ENCODE measurements at places on chromosomes 7 and 10.

- no peak for DNase-seq
These were observed 51.0 kb downstream of the ZNF777 start for GRCh38 chr7:149409895-149410294.

GRCh38 chr7:17299483-17299991, 1.1 kb downstream of the AHR start:
- no peak for DNase-seq

DNA sequence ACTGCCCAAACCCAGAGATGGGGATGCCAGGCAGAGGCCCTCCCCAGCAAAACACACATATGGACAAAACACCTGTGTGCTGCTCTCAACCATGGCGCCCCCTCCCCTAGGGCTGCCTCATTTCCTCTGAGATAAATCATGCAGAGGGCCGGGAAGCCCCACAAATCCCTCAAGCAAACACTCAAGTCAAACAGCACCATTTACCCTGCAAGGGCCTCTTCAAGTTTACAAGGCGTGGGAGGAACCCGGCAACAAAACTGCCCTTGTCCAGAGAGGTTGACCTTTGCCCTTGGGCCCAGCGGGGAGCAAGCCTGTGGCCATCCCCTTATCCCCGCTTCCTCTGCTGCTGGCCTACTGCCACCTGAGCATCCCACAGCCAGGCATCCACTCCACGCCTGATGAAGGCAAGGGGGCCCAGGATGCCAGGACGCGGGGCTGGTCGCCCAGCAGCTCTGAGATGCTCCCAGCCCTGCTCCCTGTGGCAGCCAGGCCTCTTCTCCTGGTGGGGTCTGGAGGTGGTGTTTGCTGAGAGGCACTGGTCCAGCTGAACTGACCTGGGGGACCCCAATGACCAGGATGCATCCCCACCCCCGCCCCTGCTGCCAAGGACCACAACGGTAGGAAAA, 77.4 kb downstream of the DLG5 start:
- DNase-seq: no peak

DNA sequence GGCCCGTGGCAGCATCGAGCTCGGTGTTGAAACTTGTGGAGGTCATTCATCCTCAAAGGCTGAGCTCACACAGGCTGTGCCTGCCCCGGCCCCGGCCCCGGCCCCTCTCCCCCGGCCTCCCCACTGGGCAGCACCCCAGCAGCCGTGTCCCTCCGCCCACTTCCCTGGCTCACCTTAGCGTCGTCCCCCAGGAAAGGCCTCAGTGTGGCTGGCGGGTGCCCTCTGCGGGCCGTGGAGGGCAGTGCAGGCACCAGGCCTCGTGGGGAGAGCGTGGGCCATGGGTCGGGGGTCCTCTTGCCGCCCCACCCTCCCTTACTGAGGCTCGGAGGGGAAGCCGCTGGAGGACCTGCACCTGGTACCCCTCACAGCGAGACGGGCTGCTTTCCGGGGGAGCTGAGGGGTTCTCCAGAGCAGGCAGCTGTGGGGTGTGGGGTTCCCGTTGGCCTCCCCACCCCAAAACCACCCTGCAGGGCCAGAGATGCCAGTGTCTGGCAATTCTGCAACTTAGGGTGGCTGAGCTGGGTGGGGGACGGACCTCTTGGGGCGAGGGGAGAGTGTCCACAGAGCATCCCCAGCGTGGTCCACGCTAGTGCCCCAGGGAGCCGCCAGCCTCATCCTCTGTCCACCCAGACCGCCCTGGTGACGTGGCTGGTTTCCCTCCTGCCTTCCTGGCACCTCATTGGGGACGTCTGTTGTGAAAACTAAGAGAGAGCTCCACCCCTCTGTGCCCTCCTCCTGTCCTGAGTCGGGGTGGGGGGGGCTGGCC, 44.2 kb upstream of the DPYSL4 start:
- no peak for DNase-seq

- no peak for DNase-seq
These were observed 6.5 kb downstream of the DIP2C start for GRCh38 chr10:682931-683447.

DNA sequence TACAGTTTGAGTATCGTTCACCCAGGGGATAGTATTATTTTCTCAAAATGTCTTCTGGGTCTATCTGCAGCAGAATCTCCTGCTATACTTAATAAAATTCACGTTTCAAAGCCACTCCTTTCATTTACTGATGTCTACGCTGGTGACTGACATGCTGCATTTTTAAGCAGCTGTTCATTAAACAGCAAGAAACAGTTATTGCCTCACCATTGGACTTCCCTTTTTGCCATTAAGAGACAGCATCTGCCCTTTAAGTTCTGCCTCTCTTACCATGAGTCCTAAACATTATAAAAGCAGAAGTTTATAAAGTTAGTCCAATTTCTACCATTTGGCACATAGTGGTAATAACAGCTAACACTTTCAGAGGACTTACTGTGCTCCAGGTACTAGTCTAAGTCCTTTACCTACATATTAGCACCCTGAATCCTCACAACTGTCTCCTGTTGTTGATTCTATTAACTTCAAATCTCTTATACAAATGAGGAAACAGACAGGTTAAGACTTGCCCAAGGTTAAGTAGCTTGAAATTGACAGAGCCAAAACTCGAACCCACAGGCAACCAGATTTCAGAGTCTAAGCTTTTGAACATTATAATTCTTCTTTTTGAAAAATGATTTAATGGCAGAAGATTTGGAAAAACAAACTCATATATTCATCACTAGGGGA, 169.5 kb downstream of the SNX13 start:
- DNase-seq: no peak

DNA sequence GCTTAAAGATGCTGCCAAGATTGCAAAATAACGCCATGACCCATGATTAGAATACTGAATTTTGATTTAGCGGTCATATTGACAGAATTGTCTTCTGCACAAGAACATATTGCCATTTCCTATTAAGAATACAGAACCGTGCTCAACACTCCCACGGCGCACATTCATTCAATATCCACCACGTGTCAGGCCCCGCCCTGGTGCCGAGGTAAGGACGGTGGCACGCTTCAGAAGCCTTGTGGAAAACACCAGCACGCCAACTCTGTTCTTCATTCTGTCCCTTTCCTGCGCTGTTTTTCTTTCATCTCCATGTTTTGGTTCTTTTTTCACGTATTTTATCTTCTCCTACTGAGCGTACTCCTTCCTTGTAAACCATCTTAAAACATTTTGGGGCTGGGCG, 189.3 kb downstream of the ZMYND11 start:
- no peak for DNase-seq

GRCh38 chr7:120989257-120990220, 1.0 kb downstream of the CPED1 start:
- DNase-seq: no peak

GRCh38 chr10:52870562-52870961, 98.0 kb upstream of the MBL2 start:
- no peak for DNase-seq

DNA sequence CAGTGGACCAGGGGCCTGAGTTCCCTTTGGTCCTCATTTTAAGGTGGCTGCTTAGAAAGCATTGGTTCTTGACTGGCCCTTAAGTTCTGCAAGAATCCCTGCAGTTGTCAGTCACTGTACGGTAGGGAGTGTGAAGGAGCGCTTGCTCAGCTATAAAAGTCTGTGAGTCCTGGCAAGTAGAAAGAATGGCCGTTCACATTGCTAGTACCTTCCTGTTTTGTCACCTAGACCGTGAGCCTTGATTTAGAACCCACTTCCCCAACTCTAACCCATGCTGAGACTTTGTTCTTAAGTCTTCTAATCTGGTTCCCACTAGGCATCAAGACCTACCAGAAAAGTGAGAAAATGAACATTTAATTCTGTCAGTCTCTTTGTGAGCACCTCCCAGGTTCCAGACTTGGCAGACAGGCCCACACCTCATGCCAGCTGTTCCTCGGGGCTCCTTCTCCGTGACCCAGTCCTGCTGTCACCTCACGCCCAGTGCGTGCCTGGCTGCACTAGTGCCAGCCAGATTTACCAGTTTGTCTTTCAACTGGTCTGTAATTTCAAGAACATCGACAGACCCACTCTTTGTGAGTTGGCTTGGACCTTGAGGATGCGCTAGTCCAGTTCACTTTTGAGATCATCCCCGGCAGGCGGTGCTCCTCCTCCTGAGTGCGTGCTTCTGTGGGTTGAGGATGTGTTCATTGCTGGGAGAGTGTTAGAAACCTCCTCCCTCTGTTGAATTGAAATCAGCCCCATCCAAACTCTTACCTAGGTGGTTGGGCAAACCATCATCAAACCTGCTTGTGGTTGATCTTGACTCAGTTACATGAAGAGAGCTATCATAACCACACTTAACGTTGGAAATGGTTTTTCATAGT, 78.5 kb downstream of the SHH start:
- DNase-seq: no peak

DNA sequence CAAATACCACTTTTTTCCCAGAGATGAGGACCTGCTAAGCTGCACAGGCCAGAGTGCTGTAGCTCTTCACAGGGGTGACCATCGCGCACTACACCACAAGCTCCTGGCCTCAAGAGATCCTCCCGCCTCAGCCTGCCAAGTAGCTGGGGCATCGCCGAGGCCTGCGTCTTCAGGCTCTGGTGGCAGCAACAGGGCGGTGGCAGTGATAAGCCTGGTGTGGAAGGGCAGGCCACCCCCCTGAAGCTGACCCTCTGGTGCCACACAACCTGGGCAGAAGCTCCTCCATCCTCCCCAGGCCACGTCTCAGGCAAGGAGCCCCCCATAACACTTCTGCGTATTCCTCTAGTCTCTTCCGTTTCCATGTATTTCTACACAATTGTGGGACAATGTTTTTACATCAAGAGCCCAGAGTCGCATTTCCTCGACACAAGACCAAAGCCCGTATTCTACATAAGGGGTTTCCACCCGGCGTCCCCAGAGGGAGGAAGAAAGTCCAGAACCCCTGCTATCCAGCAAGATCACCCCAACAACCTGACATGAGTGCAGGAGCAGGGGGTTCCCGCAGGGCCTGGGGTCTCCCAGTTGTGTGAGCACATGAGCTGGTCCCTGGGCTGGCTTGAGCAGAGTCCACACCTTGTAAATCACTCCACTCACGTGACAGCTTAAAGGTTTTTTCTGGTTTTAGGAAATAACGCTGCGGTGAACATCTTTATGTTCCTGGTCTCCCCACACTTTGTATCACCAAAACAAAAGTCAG, 37.6 kb upstream of the NCAPG2 start:
- no peak for DNase-seq

DNA sequence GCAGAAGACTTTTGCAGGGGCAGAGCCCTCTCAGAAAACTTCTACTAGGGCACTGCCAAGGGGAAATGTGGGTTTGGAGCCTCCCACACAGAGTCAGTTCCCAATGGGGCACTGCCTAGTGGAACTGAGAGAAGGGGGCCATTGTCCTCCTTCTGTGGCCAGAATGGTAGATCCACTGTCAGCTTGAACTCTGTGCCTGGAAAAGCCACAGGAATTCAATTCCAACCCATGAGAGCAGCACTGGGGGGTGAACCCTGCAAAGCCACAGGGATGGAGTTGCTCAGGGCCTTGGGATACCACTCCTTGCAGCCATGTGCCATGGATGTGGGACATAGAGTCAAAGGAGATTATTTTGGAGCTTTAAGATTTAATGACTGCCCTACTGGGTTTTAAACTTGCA, 262.2 kb upstream of the SEMA3C start:
- no peak for DNase-seq

- DNase-seq: no peak
These were observed 147.2 kb upstream of the PFKP start for GRCh38 chr10:2920168-2920567.

- DNase-seq: no peak
These were observed 45.0 kb upstream of the FOXL3 start for GRCh38 chr7:244974-245373.

DNA sequence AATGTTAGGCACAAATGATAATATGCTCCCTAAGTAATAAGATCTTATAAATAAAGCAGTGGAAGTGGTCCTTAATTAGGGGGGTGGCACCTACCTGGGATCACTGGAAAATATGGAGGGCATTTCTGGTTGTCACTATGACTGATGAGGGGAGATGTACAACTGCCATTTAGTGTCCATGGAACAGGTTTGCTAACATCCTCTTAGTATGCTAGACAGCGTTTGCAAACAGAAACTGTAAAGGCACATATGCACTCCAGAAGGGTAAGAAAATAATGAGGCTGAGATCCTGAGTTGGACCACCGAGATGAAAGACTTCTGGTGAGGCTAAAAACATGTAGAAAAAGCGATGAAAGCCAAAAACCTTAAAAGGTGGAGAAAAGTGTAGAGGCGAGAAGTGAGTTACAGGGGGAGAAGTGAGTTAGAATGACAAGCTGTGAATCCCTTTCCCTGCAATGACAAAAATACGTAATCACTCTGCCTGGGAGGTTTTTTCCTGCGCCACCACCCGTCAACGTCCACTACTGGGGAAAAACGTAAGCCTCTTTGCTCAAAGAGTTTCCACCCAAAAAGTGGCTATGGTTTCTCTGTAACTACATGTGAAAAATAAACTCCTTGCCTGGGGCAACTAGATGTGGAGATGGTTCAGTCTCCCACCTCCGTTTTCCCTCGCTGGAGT, 767 bp downstream of the KRIT1 start:
- no peak for DNase-seq

- no peak for DNase-seq
These were observed 147.2 kb downstream of the SEM1 start for GRCh38 chr7:96562458-96562857.

- DNase-seq: no peak
These were observed 694 bp upstream of the WASL start for GRCh38 chr7:123749537-123749857.

GRCh38 chr10:43862756-43863155, 214.1 kb upstream of the ZNF32 start:
- DNase-seq: no peak

DNA sequence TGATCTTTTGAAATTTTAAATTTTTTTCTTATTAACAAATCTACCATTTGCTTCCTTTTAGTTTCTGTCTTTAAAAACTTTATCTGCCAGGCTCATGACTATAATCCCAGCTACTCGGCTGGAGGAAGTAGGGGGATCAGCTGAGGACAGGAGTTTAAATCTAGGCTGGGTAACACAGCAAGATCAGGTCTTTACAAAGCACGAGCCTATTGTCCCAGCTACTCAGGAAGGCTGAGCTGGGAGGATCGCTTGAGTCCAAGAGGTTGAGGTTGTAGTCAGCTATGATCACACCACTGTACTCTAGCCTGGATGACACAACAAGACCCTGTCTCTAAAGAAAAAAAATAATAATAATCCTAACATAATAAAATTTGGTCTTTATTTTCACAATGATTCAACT, 17.5 kb downstream of the DPY19L1 start:
- DNase-seq: no peak

DNA sequence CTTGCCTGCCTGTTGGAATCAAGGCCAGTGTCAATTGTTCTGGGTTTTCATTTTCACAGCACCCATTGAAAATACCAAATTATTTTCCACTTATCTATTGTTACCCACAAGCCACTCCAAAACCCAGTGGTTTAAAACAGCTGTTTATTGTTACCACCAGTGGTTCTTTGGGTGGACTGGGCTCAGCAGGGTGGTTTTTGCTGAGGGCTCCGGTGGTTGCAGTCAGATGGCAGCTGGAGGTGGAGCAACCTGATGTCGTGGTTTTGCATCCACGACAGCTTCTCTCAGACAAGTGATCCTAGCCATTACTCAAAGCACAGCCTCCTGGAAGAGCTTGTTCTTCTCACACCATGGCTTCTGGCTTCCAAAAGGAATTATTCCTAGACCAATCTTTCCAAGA, 235.1 kb upstream of the ADARB2 start:
- no peak for DNase-seq

Data from AG04449 (cell line).